Progenitor cell of endocrine pancreas (in vitro differentiated cells): ENCODE measurements at places on chromosomes 16 and 17. TPM values are rescaled to one million over a fixed set of nuclear protein-coding genes. Genes with fewer than 3 reads are reported as not detected.

IRX3 gene
- 4.1 and 4.5 TPM in 2 replicates for total RNA-seq

ITGAX gene
- total RNA-seq = not detected in 2 replicates

C17orf50 gene
- total RNA-seq = not detected in 2 replicates

SMTNL2 gene
- 8.3 and 8.6 TPM in 2 replicates for total RNA-seq

FNDC8 gene
- total RNA-seq = not detected in 2 replicates

NTN3 gene
- 2.4 and 2.5 TPM in 2 replicates for total RNA-seq

SPATA32 gene
- total RNA-seq = 0.24 TPM in 1 of 2 replicates, not detected in the other

SOX15 gene
- total RNA-seq = 0.93 and 1.0 TPM in 2 replicates

KCNH6 gene
- 12.0 and 13.2 TPM in 2 replicates for total RNA-seq
